ENCODE measurements at places on chromosomes 2 and 18.

DNA sequence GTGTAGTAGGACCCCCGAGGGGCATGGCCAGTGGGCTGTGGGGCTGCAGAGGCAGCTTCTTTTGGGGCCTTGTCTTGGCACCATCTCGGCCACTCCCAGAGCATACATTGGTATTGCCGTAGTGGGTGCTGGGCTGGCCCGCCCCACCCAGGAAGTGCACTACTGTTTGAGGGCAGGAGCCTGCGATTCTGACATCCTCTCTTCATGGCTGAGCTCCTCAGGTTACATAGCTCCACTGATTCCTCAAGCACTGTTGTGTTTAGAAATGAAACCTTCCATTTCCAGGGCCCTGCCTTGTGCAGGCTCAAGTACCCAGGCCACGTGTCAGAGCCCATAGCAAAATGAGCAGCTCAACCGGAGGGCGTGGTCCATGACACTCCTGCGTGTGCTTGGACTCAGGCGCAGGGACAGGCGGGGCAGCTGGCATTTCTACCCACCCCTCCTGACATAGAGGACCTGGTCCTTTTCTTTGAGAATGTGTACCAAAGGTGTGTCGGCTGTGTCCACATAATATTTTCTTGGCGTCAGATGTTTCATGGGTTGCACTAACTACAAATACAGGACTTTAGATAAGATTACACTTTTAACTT, 67.9 kb downstream of the DGKD start:
- DNase-seq: no peak
- H3K4me3 ChIP-seq: no peak overlapping the region
- peak overlapping the region; percentile 74 for H3K27ac ChIP-seq
- no peaks in the 10 kb centered on the region for H3K27me3 ChIP-seq
- peaks cover 45% of the 10 kb centered on the region for H3K4me1 ChIP-seq

- peaks cover 6% of the 10 kb centered on the region for H3K4me1 ChIP-seq
Measured at GRCh38 chr2:11980809-11981208, 234.4 kb downstream of the LPIN1 start.

DNA sequence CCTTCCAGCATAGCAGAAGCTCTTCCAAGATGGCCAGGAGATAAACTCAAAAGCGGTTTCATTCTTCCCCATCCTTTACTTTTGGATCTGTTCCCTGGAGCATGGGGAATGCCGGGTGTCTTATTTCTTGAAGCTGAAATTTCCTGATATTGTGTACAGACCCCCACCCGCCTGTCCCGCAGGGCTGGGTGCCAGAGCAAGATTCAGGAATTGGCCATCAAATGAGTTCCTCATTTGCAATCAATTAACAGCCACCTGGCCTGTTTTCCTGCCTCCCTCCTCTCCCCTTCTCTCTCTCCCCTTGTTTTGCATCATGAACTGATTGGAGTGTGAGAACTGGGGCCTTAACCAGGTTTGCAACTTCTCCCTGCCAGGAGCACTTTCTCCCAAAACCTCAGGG, 202.1 kb downstream of the SH3RF3 start:
- no peaks in the 10 kb centered on the region for H3K36me3 ChIP-seq
- DNase-seq: no peak
- H3K4me1 ChIP-seq: peaks cover 35% of the 10 kb centered on the region

GRCh38 chr2:51028829-51029228, 3.1 kb downstream of the NRXN1 start:
- no peak overlapping the region for H3K4me3 ChIP-seq
- no peaks in the 10 kb centered on the region for H3K4me1 ChIP-seq
- no peaks in the 10 kb centered on the region for H3K36me3 ChIP-seq
- no peak overlapping the region for H3K27ac ChIP-seq
- DNase-seq: no peak

GRCh38 chr2:73112026-73112912, 479 bp downstream of the RAB11FIP5 start:
- no peaks in the 10 kb centered on the region for H3K27me3 ChIP-seq
- H3K4me3 ChIP-seq: peak overlapping the region; percentile 86
- H3K36me3 ChIP-seq: no peaks in the 10 kb centered on the region

- no peaks in the 10 kb centered on the region for H3K27me3 ChIP-seq
- no peak overlapping the region for H3K27ac ChIP-seq
- no peaks in the 10 kb centered on the region for H3K36me3 ChIP-seq
- no peaks in the 10 kb centered on the region for H3K4me1 ChIP-seq
- DNase-seq: no peak
Measured at GRCh38 chr2:75064691-75065396, 106.4 kb downstream of the POLE4 start.

DNA sequence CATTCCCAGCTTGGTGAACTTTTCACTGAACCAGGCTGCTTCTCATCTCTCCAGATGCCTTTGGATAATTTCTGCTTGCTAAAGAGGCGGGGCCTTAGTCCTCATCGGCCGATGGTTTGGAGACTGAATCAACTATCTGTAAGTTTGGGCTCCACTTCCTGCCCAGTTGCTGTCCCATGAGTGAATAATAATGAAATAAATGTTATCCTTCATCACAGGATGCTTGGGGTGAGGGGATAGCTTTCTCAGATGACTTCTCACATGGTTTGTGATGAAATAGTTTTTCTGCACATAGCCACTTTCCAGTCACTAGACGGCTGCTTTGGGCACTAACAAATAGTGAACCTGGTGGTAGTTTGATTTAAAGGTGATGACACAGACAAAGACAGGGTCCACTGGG, 376.6 kb upstream of the TRIB2 start:
- H3K27ac ChIP-seq: no peak overlapping the region
- peaks cover 7% of the 10 kb centered on the region for H3K4me1 ChIP-seq
- DNase-seq: no peak
- no peaks in the 10 kb centered on the region for H3K27me3 ChIP-seq

DNA sequence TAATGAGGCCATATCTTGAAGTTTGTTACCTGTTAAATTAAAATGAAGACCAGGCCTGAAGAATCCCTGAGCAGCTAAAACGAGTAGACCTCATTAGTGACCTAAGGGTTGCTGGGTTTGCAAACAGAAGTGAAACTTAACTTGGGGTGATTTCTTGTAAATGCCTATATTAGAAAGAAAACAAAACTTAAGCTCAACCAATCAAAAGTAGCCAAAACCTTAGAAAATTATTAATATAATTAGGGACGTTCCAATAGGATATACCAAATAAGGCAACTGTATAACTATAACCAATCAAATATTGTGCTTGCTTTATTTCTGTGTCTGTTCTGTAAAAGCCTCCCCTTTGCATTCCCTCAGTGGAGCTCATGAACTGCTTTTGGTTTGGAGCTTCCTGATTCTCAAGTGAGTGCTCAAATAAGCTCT, 137.9 kb upstream of the VRK2 start:
- H3K36me3 ChIP-seq: no peaks in the 10 kb centered on the region
- no peak for DNase-seq
- no peak overlapping the region for H3K4me3 ChIP-seq
- no peaks in the 10 kb centered on the region for H3K27me3 ChIP-seq
- no peak overlapping the region for H3K27ac ChIP-seq

GRCh38 chr2:177489719-177490301, 97.2 kb downstream of the AGPS start:
- peaks cover 18% of the 10 kb centered on the region for H3K36me3 ChIP-seq
- H3K27me3 ChIP-seq: no peaks in the 10 kb centered on the region

- no peak overlapping the region for H3K27ac ChIP-seq
- H3K4me3 ChIP-seq: no peak overlapping the region
- H3K36me3 ChIP-seq: no peaks in the 10 kb centered on the region
- DNase-seq: no peak
Measured at GRCh38 chr18:8901019-8901418, 195.7 kb downstream of the MTCL1 start.
